ENCODE measurements at places on chromosomes 6 and 20.

GRCh38 chr6:165689699-165690098 is 26.7 kb upstream of the PDE10A start:
- DNase-seq, result no peak

DNA sequence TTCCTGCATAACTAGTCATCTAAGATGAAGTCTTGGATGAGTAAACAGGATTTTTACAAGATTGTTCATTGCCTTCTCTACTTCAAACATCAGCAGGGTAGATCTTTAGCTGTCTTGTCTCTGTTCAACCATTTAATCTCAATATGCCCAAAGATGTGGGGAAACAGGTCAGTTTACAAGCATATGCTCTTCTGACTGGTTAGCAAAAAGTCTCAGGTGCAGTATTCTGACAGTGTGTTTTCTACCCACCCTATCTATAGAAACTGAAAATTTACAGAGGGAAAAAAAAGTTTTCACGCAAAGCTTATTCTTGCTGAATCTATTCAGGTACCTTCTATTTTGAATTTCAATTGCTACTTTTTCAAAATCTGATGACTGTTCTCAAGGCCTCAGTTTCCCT is 29.0 kb downstream of the MAP3K5 start:
- no peak for DNase-seq

- no peak for DNase-seq
Observed at GRCh38 chr6:161634916-161635315, 361.1 kb upstream of the AGPAT4 start.

- no peak for DNase-seq
Observed at GRCh38 chr20:44014807-44015732, 100.4 kb downstream of the TOX2 start.

GRCh38 chr20:20821484-20822260 is 109.2 kb upstream of the RALGAPA2 start:
- no peak for DNase-seq

GRCh38 chr6:150145427-150145826 is 2.6 kb downstream of the PPP1R14C start:
- no peak for DNase-seq

- DNase-seq, result no peak
Observed at GRCh38 chr20:32775336-32775991, 13.3 kb downstream of the DNMT3B start.

GRCh38 chr20:55353206-55353605 is 652.1 kb downstream of the CBLN4 start:
- DNase-seq, result no peak

DNA sequence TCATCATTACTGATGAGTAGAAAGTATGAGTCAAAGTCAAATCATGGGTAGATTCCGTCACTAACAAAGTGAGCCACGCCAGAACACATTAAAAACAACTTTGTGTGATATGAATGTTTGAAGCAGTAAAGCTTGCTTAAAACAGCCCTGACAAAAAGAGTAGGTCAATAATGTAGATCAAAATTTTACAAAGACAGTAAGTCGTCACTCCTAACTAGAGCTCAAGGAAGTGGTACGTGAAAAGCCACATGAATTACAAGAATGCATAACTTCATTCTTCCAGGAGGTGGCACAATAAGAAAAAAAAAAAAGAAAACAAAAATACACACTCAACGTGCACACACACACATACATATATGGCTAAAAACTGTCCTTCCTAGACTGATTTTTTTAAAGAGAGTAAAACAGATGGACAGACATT is 69.9 kb downstream of the HACE1 start:
- DNase-seq, result peak; percentile 18

- DNase-seq, result peak; percentile 17
Observed at GRCh38 chr6:108561742-108562502, 1.2 kb downstream of the FOXO3 start.

DNA sequence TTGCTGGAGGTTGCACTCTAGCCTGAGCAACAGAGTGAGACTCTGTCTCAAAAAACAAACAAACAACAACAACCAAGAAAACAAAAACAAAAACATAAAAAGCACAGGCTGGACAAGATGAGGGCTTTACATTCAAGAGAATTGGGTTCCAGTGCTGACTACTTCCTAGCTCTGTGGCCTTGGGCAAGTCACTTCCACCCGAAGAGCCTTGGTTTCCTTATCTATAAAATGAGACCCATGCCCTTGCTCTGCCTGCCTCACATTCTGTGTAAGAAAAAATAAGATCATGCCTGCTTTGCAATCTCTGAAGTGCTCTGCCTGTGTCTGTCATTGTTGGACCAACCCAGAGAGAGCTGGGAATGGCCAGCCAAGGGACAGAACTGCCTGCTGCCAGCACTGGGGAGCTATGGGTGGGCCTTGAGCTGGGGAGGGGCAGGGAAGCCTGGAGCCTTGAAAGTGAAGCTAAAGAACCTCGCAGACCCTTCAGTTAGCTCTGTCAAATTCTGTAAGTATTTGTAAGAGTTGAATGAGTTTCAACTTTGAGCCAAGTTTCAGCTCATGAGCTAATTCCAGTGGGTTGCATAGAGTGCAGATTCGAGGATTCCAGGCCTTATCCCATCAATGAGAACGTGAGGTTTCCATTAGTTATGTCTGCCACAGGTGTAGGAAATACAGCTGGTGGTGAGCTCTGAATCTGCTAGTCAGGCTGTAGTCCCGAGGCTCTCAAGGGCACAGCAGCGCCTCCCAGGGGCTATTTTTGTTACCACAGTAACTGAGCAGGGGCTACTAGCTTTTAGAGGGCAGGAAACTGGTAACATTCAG is 93.2 kb downstream of the DLGAP4 start:
- DNase-seq, result peak; percentile 88

DNA sequence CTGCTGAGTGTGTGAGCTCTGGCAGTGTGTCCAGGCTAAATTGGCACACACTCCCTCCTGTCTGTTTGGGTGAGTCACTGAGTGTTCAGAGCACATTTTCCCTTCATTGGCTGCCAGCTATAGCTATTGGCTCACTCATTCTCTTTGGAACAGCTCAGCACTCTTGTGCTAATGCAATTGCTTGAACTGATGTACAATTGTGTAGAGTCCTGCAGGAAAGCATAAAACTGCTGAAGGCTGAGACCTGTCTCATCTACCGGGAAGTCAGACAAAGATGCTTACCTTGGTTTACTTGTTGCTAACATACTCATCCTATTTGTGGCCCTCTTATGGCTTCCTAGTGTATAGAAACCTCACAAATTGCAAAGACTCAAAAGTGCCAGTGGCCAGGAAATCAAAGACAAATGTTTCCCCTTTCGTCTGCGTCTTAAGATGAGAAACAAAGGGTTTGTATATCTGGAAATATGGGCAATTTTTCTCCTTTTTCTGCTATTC is 351.0 kb downstream of the BCKDHB start:
- no peak for DNase-seq

DNA sequence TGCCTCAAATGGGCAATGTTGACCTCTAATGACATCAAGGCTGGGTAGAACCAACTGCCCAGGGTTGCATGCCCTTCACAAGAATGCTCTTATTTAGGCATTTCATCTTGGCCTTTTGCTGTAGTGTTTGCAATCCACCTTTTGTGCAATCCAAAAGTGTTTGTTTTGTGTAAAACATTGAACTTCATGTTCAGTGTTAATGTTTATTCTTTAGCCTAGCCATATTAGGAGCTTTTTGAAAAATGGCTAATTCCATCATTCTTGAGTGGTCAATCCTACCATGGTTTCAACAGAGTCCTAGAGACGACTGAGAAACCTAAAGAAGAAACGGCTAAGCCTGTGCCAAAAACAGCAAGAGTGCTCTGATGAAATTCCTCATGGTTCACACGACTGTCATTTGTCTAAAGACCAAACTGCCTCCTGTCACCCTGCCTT is 279.6 kb upstream of the PRDM1 start:
- DNase-seq, result no peak

GRCh38 chr6:163461696-163462095 is 47.2 kb downstream of the QKI start:
- no peak for DNase-seq

DNA sequence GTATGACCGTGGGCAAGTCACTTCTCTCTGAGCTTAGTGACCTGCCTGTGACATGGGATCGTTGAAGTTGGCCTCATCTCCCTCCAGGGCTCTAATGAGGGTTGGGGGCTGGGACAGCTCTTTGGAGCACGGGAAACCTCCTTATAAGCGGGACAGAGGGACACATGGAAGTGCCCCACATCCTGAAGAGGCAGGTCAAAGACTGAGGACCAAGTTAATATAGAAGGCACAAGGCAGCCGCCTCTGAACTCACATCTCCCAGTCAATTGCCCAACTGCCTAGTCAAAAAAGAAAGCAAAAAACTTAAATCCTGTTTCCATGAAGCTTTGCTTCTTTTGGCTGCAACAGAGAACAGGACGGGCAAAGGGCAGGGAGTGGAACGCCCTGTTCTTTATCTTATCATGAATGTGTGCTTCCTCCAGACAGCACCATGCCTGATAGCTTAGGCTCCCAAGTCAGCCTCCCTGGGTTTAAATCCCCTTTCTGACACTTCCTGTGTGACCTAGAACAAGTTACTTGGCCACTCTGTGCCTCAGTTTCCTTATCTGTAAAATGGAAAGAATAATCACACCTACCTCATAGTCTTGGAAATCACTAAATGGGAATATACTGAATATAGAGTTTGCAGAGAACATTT is 27.1 kb downstream of the LBP start:
- DNase-seq, result no peak

- no peak for DNase-seq
Observed at GRCh38 chr6:31697555-31697954, 5.6 kb downstream of the ABHD16A start.

DNA sequence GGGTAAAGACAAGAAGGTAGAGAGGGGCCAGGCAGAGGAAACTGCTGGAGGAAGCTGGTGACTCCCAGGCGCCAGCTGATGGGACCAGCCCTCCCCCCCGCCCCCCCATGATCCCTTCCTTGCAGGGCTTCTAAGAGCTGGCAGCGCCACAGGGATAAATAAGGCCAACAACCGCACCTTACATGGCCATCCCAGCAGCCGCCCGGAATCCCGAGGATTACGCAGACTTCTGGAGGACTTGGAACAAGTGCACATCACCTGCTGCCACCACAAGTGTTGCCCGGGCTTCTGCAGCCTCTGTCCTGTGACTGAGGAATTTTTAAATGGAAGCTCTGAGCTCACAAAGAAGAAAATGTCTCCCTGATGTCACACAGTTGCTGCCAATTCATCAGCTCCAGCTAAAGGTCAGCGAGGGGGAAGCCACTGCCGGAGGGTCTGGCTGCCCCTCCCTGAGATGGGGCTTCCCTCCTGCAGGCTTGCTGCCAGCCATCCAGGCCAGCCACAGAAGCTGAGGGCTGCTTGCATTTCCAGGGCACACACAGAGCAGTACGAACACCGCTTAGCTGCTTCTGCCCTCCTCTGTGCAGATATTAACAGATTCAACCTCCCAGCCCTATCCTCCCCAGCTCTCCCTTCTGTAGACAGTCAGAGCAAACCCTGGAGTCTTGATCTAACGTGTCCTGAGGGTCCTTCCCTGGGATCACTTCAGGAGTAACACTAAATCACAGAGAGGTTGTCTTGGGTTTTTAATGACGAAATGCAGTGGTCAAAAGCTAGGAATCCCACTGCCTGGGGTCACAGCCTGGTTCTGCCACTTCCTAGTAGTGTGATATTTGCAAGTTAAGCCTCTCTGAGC is 38.6 kb upstream of the PIM1 start:
- peak; percentile 68 for DNase-seq

GRCh38 chr6:134223796-134224420 is 94.0 kb downstream of the SGK1 start:
- no peak for DNase-seq

- no peak for DNase-seq
Observed at GRCh38 chr20:50594591-50595432, 84.6 kb downstream of the PTPN1 start.

GRCh38 chr20:20835897-20836296 is 123.5 kb upstream of the RALGAPA2 start:
- no peak for DNase-seq

DNA sequence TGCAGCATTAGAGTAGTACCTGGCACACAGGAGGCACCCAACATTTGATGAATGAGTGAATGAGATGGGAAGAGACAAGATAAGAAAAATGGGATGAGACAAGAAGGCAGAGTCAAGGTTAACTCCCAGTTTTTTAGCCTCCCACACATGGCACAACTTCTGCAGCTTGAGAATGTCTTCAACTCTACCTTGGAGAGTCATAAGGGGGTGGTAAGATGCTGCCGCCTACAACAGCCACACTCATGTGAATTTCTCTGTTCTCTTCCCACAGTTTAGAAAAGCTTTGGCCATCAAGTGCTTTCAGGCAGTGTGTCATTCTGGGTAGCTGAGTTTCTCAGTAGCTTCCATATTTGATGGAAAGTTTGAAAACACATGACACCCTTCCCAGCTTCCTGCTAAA is 19.5 kb upstream of the GPR6 start:
- DNase-seq, result no peak

- DNase-seq, result no peak
Observed at GRCh38 chr6:157909282-157909664, 72.4 kb upstream of the SYNJ2 start.

DNA sequence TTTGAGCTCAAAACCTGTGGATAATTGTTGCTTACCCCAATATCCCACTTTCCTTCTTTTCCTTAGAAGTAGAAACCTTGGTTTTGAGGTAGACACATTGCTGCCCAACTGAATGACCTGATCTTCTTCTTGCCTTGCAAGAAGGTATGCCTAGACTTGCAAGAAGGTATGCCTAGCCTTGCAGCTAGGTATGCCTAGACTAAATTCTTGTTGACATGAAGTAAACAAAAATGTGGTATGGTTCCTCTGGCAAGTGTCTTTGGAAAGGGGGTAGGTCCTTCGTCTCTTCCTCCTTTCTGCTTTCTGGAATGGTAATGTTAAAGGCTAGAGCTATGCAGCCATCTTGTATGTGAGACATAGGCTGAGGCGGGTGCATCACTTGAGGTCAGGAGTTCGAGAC is 129.2 kb downstream of the GMPR start:
- no peak for DNase-seq

DNA sequence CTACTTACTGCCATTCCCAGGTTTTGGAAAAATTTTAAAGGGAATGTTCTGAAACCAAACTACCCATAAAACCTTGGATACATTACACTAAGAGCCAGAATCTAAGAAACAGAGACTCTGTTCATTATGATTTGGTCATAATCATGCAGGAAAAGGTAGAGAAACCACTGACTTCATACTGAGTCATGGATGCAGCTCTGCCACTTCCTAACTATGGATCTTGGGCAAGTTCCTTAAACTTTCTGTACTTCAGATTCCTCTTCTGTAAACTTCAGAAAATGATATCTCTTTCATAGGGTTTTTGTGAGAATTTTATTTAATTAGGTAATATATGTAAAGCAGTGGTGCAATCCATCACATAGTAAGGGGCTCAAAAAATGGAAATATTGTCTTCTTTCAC is 20.0 kb downstream of the PLA2G7 start:
- DNase-seq, result no peak

- DNase-seq, result peak; percentile 38
Observed at GRCh38 chr6:151071295-151071694, 168.5 kb upstream of the AKAP12 start.

DNA sequence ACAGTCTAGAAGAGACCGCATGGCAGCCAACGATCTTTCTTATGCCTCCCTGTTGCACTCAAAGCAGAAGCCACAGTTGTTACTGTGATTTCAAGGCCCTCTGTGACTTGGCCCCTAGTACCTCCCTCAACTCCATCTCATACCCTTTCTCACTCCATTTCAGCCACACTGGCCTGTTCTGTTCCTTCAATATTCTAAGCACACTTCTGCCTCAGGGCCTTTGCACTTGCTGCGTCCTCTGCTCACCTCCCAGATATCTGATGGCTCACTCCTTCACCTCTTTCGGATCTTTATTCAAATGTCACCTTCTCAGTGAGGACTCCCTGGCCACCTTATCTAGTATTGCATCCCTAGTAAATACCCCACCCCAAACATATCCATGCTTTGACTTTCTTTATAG is 29.4 kb upstream of the CCN6 start:
- no peak for DNase-seq

- DNase-seq, result no peak
Observed at GRCh38 chr6:14505401-14505800, 387.8 kb downstream of the CD83 start.

All from HepG2 (cell line).